Stimulated activated CD8-positive, alpha-beta memory T cell treated with anti-CD3 and anti-CD28 coated beads, Interleukin-7, amount 100 ng/mL, for 24 hours (primary cell): ENCODE measurements at places on chromosomes 4 and X.

- no peak for DNase-seq
These were observed at the start of gene ARMCX2 for GRCh38 chrX:101659601-101660063. Gene ARMCX2 (minus strand): TSS chrX:101659850. CDS start chrX:101657588, 2,262 bp downstream.

- DNase-seq, result no peak
These were observed 227.8 kb downstream of the DCLK2 start for GRCh38 chr4:150305995-150306394.

- DNase-seq, result no peak
These were observed 708.1 kb downstream of the GLUD2 start for GRCh38 chrX:121755541-121755940.

GRCh38 chrX:42869659-42870476, 91.9 kb upstream of the PPP1R2C start:
- no peak for DNase-seq

DNA sequence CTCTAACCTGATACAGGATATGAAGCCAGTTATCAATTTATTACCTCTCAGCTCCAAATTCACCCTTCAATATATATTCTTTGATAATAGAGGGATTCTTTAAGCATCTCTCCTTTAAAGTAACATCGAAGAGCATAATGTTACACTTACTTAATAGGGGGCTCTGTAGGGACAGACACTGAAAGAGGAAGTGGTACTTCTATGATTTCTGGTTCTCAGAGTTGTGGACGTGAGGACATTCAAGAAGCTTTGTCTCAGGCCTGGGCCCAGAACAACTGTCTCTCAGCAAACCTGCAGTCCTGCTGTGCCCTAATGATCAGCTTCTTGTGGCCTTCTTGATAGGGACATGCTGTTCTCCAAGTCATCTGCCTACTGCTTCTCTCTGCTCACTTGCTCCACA, 4.2 kb upstream of the ZXDB start:
- DNase-seq, result no peak

DNA sequence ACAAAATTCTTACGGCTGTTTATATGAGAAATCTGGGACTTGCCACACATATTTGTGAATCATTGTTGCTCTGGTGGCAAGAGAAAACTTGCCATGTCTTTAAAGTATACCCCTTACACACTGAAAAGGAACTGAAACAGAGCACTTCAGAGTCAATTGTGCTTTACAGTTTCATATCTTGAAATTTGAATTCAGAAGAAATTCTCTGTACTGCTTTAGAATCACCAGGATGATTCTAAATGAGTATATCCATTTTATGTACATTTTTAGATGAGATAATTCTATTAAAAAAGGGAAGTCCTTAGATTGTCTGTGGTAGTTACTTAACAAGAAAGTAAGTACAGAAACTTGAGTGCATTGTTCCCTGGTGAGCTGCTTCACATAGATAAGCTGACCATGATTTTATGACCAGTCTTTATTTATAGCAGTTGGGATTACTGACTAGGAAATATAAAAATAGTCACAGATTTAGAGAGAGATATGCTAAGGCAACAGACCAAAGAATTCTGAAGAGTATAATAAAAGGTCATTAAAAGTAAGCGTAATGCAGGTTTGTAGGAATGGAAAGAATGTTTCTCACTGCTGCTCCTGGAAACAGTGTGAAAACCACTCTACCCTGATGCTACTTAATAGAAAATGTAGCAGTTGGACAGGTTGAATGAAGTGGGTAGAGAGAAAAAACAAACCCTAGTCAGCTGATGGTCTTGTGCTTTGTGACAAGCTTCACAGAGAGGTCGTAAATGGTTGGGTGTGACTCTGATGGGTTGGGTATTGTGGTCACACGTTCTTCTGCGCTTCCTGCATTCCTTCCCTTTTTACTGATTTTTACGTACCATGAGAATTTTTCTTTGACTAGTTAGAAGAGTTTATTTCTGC, 41.0 kb downstream of the FNIP2 start:
- no peak for DNase-seq

DNA sequence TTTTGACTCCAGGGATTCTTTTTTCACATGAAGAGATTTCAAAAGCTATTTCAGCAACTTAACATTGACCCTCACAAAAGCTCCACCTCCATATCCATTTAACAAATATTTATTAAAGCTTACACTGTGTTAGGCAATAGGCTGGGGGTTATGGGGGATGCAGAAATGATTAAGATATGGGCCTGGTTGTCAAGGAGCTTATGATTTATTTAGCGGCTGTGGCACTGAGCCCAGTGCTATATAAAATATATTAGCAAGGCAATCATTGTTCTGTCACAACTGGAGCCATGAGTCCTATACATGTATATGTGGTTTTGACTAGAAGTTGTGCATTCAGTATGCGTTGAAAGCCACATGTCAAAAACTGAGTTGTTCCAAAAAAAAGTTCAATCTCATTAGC, 131.1 kb downstream of the GPC3 start:
- no peak for DNase-seq

GRCh38 chrX:10828640-10829039, 208.3 kb upstream of the MID1 start:
- no peak for DNase-seq

DNA sequence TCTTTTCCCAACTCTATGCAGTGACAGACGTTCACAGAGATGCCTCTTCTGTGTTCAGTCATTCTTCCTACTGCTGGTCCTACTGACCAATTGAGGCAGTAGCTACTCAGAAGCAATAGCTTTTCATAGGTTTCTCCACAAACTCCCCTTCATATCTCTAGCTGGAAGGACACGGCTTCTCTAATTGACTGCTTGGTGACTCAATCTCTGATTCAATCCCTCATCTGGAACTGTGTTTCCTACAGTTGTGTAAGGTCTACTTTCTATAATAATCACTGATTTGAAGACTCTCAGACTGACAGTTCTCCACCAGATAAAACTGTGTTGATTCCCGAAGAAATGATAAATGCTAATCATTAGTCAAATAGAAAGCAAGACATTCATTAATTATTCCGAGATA, 111.5 kb downstream of the DTHD1 start:
- no peak for DNase-seq

DNA sequence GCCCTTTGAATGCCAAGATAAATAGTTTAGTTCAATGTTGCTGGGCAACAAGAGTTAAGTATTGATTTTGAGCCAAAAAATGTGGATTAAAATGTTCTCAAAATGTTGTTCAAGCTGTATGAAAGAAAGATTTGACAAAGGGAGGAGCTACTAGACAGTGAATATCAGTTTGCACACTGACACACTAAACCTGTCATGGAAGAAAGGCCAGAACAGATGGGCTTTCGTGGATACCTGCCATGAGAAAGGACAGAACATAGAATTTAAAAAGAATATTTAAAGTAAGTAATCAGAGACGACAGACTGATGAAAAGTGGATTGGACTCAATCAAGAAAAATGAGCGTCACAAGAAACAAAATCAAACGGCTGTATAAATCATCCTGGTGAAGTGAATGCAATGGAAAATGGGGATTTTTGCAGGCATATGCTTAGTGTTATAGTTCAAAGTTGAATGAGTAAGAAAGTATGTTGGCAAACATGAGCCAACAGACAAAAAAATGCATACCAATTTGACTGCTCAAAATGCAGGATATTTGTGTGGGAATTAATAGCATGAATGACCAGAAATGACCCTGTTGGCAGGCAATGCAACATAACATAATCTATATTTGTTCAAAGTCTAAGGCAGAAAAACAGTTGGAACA, 7.4 kb downstream of the PCDH18 start:
- DNase-seq, result no peak

- no peak for DNase-seq
These were observed 55.9 kb downstream of the MID1 start for GRCh38 chrX:10564484-10564883.

DNA sequence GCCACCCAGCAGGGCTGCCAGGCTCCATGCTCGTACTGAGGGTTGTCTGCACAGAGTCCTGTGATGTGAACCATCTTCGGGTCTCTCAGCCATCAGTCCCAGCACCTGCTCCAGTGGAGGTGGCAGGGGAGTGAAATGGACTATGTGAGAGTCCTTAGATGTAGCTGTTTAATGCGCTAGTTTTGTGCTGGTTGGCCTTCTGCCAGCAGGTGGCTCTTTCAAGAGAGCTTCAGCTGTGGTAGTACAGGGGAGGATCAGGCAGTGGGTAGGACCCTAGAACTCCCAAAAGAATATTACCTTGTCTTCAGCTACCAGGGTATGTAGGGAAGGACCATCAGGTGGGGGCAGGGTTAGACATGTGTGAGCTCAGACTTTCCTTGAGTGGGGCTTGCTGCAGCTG, 1066.0 kb downstream of the GLUD2 start:
- no peak for DNase-seq

DNA sequence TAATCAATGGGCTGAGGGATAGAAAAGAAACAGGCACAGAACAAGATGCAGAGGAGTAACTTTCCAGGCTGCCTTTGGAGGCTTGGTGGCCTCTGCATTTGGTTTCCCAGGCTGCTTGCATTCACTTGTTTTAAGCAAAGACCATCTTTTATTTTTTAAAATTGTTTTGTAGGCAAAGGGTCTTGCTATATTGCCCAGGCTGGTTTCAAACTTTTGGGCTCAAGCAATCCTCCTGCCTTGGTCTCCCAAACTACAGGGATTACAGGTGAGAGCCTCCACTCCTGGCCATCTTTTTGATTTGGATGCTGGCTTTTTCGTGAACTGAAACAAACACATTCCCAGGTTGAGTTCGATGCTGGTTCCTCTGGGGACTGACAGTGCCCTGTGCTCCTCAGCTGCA, 74.1 kb downstream of the SLC9A6 start:
- DNase-seq, result no peak

DNA sequence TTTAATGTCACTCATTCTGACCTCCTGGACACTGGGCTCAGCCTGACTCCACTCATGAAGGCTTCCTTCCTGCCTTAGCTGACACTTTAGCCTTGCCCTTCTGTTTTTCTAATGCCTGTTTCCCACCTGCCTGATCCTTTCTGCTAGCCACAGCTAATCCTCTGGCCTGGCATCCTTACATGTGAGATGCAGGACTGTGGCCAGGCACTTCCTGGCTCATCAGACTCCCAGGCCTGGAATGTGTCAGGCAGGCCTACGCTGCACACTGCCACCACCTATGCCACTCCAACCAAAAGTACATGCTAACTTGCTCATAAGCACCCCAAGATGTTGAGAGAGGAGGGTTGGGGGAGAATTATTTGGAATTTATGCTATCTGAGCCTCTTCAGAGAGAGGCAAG, 138.8 kb upstream of the NALF2 start:
- no peak for DNase-seq

DNA sequence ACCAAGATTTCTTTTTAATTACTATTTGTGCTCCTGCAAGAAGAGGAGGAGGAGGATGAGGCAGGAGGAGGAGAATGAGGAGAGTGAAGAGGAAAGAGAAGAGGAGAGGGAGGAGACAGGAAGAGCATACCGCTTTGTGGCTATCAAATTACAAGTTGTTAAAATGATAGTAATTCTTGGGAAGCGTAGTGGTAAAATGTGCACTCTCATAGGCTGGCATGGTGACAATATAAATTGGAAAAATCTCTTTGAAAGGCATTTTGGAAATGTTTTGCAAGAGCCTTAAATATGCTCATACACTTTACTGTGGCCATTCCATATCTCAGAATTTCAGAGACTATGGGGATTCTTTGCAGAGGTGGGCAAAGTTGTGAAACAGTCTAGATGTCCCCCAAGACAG, 53.2 kb downstream of the MXRA5 start:
- DNase-seq, result no peak

- DNase-seq, result no peak
These were observed 69.4 kb downstream of the HCCS start for GRCh38 chrX:11180571-11180970.

DNA sequence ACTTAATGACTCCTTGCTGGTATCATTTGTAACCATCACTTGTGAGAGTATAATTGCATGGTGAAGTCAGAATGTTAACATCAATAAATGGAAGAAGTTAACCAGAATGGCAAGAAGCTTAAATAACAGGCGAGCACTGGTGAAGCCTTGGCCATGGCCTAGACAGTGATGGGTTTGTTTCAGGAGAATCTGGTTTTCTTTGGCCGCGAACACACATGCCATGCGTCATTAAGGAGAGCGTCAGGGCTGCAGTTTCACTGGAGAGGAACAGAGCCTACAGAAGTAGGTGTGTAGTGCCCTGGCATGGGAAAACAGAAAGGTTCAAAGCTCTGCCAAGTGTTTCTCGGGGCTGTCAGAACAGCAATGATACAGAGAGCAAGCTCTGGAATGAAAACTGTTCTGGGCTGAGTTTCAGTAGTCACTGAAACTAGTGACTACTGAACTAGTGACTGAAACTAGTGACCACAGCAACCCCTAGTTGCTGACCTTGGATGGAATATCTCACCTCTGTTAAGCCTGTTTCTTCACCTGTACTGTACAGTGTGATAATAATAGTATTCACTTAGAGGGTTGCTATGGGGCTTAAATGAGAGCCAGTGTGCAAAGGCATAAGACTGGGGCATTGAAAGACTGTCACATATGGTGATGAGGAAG, 93.8 kb downstream of the C4orf51 start:
- DNase-seq, result no peak

- DNase-seq, result no peak
These were observed 55.5 kb downstream of the LUZP4 start for GRCh38 chrX:115344885-115345614.

DNA sequence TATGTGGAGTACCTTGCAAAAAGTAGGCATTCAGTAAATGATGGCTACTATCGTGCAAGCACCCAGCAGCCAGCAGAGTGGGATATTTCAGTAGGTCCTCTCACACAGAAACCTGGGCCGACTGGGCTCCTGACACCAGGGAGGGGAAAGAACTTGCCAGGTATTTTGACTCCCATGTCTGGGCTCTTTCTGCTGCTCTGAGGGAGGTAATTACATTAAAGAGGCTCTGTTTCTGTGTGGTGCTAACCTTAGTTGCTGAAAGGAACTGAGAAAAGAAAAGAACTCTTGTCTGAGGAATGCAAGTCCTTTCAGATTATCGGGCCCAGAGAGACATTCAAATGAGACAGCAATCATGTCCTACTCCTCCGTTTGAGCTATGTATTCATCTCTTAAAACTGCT, 175.8 kb upstream of the MTMR8 start:
- DNase-seq, result no peak

- DNase-seq, result no peak
These were observed 35.3 kb downstream of the CXCL1 start for GRCh38 chr4:73904491-73904890.

GRCh38 chr4:169818063-169818679, 60.4 kb upstream of the HPF1 start:
- DNase-seq, result no peak

- DNase-seq, result no peak
These were observed 223.4 kb downstream of the FAM47B start for GRCh38 chrX:35166023-35166422.
